M059J (cell line): ENCODE measurements at places on chromosomes 13 and 19. TPM values are rescaled to one million over a fixed set of nuclear protein-coding genes. Genes with fewer than 3 reads are reported as not detected.

GRCh38 chr13:32048816-32049215 is 17.2 kb downstream of the FRY start:
- peak; percentile 59 for DNase-seq

GRCh38 chr13:64617231-64617630 is 2612.9 kb downstream of the PCDH9 start:
- DNase-seq, result no peak

DNA sequence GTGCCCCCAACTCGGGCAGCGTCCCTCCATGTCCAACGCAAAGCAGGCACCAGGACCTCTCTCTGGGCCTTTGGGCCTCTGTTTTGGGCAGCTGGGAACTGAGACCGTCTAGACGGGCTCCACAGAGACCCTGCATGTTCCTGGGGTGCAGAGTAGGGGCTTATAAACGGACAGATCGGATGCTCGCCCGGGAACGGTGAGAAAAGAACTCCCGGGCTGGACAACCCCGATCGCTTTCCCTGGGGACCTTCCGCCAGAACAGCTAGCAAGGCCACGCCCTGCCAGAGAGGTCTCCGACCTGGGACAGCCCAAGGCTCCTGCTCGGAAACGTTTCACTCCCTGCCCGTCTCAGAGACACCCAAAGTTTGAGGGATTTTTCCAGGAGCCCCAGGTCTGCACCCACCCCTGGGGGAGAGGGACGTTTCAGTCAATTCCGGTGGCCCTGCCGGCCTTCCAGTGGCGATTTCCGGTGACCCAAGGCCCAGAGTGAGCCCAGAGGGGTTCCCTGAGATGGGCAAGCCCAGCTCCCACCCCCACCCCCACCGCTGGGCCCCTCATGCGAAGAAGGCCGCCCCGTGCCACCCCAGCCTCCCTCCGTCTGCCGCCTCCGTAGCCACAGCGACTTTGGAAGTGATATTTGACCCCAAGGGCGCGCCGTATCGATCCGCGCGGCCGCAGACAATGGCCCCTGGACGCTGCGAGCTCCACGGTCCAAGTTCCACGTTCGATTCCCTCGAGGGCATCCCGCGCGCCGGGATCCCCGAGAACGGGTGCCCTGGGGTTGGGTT is 1.7 kb downstream of the NR2F6 start:
- DNase-seq, result no peak

DNA sequence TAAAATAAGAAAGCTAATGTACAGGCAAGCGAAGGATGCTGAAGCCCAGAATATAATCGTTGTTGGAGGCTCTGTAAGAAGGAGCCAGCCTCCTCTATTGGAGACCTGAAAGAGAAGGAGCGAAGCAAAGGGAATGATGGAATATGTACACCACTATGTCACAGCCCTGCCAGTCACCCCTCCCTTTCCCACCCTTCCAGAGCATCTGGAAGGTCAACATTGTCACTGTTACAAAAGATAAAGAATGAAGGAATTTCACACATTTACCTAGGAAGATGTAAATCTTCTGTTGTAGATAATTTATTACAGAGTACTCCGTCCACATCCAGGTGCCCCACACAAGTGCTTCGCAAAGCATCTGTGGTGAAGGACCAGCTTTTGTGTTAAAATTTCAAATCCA is 39.7 kb upstream of the SACS start:
- no peak for DNase-seq

DNA sequence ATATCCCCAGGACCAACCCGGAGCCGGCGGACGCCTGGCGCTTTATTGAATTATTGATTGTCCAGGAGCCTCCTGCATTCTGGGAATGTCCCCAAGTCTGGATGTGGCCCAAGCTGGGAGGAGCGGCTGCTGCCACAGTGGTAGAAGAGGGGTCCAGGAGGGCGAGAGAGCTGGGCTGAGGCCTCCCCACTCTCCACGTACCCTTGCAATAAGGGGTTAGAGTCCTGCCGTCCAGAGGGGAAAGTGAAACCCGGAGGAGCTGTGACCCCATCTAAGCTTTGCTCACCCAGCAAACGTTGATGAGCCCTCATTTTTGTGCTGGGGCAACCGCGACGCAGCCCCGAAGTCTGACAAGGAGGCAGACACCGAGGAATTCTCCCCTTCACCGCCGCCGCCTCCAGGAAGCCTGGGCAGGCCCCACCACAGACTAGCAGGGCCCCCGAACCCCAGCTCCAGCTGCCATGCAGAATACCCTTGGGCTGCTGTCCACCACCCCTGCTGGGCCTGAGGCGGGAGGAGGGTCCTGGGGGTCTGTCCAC is 1.4 kb upstream of the C2CD4C start:
- no peak for DNase-seq

DNA sequence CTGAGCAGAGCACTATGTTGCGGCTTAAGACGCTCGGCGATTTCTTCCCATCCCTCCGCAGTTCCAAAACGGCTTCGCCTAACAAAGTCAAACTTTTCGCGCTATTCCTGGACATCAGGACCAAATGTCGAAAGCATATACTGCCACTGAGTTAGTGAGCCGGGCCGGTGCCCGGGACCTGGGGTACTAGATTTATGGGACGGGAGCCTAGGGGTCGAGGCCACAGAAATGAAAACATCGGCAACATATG is 699 bp downstream of the RCBTB2 start:
- DNase-seq, result peak; percentile 47

- no peak for DNase-seq
These were observed 45.1 kb upstream of the CEACAM21 start for GRCh38 chr19:41530761-41531301.

DNA sequence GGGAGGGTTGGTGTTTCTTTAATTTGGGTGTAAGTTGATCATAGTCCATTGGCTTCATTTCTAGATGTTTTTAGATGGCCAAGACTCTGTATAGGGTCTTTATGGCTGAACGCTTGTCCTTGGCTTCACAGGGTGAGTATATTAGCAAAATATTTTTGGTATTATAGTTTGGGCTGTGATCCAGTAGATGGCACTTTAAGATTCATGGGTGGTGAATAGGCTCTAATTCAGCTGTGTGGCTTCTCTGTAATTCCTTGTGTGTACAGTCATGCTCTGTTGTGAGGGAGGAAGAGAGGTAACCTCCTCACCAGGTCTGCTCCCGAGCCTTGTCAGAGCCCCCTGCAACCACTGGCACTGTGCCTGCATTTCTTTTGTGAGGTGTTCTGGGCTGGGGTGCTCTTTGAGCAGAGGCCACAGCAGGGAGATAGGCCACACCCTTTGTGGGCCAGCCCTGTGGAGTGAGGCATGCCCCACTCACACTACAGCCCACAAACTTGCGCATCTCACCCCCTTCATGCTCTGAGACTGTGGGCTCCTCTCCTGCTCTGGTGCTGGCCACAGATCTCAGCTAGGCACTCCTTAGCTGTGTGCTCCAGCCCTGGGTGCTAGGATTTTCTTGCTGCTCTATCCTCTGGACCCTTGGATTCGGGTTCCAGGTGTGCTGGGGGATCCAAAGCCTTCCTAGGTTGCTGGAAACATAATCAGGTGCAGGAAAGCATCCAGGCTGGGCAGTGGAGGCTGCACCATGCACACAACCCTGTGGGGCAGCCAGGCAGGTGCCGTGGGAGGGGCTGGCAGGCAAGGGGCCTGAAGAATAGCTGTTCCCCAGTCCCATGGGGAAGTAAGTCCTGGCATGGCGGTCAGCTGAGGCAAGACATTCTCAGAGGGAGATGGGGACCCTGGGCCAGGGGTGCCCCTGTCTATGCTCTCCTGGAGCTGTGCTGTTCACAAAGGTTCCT is 193.9 kb downstream of the GPC5 start:
- DNase-seq, result no peak

- DNase-seq, result no peak
These were observed 8.2 kb downstream of the EID2B start for GRCh38 chr19:39524495-39524894.

GRCh38 chr13:89565476-89566100 is 1781.9 kb upstream of the MIR17HG start:
- no peak for DNase-seq

DNA sequence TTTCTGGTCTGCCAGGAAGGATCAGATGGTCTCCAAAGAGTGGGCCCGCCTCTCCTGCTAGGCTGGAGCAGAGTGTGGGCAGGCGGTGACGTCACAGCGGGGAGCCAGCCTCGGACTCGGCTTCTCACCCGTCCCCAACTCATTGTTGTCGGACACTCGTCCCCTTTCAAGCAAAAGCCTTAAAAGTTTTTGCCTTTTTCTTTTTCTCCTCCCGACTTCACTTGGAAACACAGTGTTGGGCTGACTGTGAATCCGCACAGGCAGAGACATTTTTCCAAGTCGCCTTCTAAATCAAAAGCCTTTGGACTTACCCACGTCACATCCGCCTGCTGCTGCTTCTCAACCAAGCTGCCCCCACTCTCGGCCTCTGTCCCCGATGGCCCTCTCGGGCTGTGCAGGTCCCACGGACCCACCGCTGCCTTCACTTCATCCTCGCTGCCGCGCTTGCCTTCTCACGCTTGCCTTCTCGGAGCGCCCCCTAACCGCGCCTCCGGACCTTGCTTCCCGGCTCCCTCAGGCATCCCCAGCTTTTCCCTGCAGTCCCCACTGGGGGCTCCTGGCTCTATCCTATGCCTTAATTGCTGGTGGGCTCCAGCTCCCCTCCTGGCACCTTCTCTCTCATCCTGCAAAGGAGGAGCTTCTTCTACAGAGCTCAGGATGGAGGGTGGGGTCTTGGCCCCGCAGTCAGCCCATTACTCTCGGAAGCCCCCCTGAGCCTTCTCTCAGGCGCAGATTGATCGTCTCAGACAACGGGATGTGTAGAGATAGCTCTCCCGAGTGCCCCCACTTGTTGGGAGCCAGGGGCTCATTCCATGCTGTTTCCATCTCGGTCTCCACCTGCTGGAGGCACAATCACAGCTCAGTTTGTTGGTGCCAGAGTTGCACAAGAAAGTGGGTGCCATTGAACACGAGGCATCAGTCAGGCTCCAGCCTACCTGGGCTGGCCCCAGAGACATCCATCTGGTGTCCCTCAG is 3.9 kb upstream of the ZNF135 start:
- DNase-seq, result peak; percentile 16

GRCh38 chr19:4075373-4075772 is 8.7 kb upstream of the ZBTB7A start:
- DNase-seq, result no peak

DNA sequence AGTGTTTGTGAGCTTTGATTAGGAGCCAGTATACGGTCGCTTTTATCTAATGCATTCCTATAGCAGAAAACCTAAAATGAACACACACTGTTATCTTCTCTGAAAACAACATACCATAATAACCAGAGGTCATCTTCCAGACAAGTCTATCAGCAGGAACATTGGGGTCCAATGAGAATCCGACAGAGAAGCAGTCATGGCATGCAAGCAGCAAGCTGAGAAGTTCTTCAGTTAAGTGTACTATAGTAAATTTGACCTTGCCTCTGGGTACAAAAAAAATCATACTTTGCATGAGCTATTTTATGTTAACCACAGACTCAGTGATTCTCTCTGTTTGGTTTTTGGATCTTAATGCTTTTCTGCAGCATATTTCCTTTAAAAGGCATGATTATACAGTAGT is 1505.1 kb downstream of the PCDH9 start:
- no peak for DNase-seq

GRCh38 chr13:106561551-106562170 is 6.3 kb downstream of the ARGLU1 start:
- peak; percentile 15 for DNase-seq

DNA sequence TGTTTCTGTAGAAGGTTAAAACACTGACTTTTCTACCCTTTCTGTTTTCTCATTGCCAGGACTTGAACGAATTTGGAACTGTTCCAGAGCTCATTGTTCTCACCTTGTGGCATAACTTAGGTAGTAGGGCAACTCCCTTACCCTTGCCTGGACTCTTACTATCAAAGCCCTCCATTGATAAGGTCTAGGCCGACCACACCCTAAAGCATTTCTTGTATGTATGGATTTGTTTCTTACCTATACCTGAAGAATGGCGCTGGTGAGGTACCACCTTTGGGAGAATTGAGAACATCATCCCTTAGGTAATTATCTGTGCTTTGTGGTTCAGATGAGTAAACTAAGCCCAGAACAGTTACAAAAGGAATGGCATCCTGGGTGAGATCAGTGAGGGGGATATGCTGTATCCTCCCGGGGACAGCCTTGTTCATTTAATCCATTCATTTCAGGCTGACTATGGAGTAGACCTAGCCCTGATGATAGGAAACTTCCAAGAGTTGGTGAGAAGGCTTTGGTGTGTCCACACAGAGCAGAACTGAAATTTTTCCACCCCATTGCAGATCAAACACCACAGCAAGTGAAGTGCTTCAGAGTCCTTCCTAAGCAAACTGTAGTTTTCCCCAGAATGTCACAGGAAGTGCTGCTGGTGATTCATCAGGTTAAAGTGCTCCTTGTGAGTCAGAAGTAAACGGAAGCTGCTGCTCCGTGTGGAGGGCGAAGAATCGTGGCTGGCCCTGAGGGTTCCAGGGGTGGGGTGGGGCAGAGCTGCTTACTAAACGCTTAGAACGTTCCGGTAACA is 113.0 kb downstream of the TEX26 start:
- peak; percentile 95 for DNase-seq

The GPC6 gene
- 0.37 and 0.71 TPM in 2 replicates for total RNA-seq

The SLC6A16 gene
- total RNA-seq, result 0.05 TPM in 2 replicates

The ICAM5 gene
- total RNA-seq, result 4.4 and 6.1 TPM in 2 replicates

The ZSCAN4 gene
- not detected in 2 replicates for total RNA-seq

The CRB3 gene
- total RNA-seq, result 0.34 TPM in 1 of 2 replicates, not detected in the other

The CFAP97D2 gene
- total RNA-seq, result not detected in 2 replicates
